AG08395 (cell line): ENCODE measurements at places on chromosomes 6 and 20.

DNA sequence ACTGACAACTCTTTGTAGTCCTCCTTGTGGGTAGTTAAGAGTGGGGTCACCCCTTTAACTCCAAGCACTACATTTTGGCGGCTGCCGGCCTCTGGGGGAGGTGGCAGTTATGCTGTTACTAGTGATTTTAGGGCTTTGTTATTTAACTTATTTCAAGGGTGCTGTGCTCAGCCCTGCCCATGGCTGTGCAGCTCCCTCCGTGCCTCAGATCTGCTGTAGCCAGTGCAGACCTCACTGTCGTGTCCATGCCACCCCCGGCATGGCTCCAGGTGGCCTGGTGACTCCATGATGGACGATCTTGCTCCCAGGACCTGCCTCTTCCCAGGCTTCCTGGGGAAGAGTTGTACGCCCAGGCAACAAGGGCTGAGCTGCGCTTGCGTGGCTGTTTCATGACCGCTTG, 15.4 kb downstream of the UQCC2 start:
- DNase-seq, result no peak

DNA sequence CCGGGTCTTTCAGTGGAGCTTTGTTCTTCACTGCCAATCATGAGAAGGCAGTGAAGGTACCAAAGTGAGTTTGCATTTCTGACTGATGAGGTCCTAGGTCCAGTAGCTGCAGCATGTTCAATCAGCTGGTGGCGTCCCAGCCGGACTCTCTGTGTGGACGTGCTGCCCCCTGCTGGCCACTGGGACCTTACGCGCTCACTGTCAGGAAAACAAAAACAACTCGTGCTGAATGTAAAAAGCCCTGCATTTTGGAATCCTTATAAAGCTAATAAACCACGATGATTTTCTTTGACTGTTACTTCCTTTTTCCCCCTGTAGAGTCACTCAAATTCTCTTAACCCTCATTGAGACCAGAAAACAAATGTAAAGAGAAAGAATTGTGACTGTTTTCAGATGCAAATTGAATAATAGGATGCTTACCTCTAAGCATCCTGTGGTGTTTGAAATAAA, 4.9 kb upstream of the CD24 start:
- peak; percentile 80 for DNase-seq

- no peak for DNase-seq
Measured at GRCh38 chr6:52346503-52346902, 15.4 kb upstream of the PAQR8 start.

DNA sequence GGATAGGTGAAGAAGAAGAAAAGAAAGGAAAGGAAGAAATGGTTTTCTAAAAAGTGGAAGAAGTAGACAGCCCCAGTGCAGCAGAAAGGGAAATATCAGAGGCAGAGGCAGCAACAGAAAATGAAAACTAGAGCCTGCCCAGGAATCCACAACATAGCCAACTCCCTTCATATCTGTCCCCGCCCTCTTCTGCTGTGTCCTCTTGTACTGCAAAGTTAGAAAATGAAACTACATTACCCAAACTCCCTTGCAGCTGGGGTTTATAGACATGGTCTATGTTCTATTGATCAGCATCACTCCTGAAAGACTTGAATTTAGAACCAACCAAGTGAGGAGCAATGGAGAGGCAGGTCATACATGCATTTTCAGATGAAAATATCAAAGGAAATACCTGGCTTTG, 200.5 kb upstream of the PHACTR1 start:
- DNase-seq, result peak; percentile 50

DNA sequence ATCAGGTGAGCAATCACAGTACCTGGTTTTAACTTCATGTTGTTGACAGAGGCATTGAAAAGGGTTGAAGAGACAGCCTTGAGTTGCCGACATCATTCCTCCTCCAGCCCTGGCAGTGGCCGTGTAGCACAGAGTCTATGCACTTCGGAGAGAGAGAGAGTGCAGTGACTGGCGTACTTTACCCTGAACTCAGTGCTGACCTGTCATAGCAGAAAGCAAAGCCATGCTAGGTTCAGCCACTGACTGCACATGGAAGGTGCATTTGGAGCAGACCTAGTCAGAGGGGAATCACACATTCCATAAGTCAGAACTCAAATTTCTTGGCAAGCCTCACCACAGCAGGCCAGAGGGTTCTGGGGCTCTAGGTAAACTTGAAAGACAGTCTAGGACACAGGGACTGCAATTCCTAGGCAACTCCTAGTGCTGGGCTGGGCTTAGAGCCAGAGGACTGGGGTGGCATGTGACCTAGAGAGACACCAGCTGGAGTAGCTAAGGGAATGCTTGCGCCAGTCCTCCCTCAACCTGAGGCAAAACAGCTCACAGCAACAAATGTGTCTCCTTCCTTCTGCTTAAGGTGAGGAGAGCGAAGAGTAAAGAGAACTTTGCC, 69.1 kb downstream of the ELOVL4 start:
- no peak for DNase-seq

- DNase-seq, result no peak
Measured at GRCh38 chr20:62820208-62820961, 3.5 kb downstream of the COL9A3 start.

GRCh38 chr6:34036357-34037069, 109.4 kb downstream of the GRM4 start:
- no peak for DNase-seq

GRCh38 chr6:135230711-135231468, 49.8 kb downstream of the MYB start:
- DNase-seq, result no peak

GRCh38 chr6:144152334-144152900, 2.1 kb downstream of the STX11 start:
- no peak for DNase-seq

DNA sequence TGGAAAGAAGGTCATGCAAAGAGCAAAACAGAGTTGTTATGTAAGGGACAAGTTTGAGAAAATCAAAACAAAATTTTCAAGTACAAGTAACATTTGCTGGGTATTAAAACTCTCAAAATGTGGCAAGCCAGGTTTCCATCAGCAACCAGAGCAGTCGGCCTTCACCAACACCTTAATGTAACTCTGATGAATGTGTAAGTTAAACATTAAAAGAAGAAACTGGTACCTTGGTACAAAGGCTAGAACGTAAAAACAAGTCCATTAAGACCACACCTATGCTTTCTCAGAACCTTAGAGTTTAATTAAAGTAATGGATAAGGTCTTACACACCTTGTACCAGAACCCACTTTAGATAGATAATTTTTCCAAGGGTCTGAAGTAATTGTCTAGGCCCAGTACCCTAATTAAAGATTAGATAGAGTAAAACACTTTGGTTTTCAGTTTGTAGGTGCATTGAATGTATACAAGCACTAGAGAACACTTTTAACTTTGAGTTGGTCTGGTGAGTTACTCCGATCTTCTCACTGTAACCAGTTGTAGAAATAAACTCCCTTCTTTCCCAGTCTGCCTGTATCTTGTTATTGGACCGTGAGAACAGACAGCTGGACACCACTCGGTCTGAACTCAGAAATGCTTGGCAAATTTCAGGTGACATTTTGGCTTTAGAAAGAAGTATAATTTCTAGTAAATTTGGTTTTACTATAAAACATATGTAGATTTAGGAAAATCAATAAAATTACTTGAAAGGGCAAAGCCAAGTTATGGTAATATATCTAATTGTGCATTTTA, 319.4 kb downstream of the HTR1B start:
- DNase-seq, result no peak

GRCh38 chr6:139698526-139699176, 324.2 kb upstream of the CITED2 start:
- no peak for DNase-seq

DNA sequence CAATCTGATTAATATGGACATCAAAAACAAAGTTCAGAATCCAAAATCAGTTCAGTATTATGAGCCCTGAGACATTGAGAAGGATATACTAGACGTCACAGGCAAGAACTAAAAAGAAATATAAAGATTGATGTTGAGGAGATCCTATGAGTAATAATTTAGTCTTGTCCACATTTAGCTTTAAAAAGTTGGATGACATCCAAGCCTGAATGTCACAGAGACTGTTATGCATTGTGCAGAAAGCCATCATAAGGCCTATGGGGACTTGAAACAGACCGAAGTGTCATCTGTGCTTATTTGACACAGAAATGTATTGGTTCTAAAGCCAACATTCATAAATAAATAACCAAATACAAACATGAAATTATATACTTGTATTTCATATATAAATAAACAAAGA, 581.8 kb upstream of the MMS22L start:
- DNase-seq, result peak; percentile 3

DNA sequence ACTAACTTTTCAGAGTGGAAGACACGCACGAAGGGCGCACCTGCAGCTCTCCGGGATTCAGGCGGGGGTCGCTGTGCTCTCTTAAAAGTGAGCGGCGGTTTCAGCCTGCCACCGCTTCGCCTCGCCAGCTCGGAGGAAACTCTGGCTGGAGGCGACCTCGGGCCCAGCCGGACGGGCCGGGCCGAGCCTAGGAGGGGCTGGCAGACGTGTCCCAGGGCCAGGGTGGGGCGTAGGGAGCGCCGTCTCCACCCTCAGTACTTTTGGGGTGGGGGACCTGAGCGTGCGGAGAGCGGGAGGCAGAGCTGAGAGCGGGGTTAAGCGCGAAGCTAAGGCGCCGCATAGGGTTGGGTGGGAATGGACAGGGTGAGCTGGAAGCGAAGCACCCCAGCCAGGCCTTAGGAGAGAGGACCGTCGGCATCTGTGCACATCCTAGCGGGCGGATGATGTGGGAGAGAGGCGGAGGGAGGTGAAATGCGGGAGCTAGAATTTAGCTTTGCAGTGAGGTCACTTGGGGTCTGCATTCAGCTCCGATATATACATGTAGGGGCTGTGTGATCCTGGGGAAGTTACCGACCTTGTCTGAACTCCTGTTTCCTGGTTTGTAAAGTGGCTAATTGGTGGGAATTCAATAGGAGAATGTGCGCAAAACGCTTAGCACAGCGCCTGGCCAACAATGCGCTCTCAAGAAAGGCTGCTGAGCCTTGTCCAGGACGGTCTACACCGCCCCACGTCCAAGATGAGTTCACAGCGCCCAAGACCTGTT, 6.5 kb upstream of the TFAP2A start:
- DNase-seq, result no peak

DNA sequence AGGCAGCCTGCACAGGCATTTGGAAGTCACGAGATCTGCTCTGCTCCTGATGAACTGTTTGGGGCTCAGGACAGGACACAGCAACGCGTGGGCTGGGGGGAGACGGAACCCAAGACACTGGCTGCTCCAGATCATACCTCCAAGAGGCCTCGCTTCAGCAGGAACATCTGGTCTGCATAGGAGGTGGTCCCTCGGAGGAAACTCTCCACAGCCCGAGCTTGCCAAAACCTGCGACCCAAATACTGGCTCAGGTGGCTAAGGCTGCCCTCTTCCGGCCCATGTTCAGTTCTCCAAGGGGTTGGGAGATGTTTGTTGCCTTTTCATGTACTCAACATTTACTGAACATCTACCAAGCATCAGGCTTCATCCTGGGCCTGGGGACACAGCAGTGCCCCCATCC, 51.7 kb downstream of the MYH7B start:
- DNase-seq, result no peak

DNA sequence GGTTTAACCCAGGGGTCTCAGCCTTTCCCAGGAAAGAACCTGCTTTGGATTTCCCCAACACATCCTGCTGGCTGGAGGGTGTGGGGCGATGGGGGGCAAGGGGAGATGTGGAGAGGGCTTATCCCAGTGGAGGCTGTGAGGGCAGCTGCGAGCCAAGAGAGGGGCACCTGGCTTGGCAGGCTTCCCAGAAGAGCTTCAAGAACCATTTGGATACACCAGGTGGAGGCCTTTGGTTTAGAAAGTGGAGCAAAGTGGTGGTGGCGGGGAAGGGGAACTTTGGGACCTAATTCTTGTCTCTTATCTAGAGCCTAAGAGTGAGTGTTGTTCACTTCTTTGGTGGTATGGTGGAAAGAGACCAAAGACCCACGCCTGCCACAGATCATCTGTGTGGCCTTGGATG, 12.4 kb downstream of the CD40 start:
- no peak for DNase-seq

DNA sequence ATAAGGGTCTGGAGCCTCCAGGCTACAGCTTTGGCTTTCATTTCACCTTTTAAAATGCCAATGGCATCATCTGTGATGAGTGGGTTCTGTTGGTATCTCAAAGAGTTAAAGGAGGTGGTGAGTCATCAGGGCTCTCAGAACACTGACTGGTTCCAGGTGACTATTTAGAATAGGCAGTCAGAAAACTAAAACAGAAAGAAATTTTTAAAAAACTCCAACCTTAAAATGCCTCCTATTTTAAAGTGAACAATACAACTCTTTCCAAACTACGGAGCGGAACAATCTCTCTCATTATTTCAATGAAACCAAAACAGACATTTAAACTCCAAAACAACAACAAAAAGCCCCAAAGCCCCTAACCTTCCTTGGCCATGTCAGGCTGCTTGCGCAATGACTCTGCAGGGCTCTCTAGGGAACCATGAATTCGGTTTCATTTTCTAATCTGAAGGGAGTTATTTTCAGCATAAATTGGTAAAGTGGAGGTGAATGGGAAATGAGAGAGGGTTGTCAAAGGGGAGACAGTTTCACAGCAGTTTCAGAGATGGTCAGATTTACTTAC, 194.9 kb downstream of the KIF6 start:
- DNase-seq, result peak; percentile 48

DNA sequence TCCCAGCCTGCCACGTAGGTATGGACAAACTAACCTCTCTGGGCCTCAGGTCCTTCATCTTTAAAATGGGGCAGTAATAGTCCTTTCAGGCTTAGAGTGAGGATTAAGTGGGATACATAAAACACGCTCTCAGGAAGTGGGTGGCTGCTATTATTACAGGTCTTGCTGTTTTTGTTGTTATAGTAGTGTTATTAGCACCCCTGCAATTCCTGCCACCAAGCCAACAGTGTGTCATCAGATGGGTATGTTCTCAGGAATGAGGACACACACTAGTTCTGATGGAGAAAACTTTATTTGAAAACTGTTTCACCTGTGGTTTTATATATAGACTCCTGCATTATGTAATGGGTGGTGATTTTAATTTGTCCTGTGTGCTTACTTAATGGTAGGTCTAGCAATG, 131.7 kb downstream of the LRRC1 start:
- peak; percentile 35 for DNase-seq

- no peak for DNase-seq
Measured at GRCh38 chr6:82442061-82442719, 78.6 kb downstream of the TPBG start.

- DNase-seq, result peak; percentile 63
Measured at GRCh38 chr6:46419576-46420002, 71.7 kb downstream of the RCAN2 start.

GRCh38 chr6:161128680-161129196, 137.2 kb downstream of the MAP3K4 start:
- no peak for DNase-seq

DNA sequence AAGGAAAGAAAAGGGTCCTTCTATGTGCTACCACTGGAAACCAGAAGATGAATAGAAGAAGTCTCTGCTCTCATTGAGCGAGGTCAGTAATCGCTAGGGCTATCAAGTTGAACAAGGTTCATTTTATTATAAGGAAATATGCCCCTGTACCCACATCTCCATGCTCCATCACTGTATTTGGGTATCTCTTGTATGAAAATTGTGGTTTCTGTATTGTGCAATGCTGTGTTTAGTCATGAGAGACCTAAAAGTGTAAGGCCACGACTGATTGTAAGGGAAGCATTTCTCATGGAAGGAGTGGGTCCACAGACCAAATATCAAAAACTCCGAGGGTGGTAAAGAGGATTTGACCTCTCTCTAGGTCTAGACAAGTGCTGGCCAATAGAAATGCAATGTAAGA, 3.6 kb upstream of the HS3ST5 start:
- DNase-seq, result no peak
